ENCODE measurements at places on chromosomes 1 and 21. TPM values are rescaled to one million over a fixed set of nuclear protein-coding genes. Genes with fewer than 3 reads are reported as not detected.

The BLACAT1 gene
- 0.72 TPM for total RNA-seq

GRCh38 chr21:25342816-25343215 lies 264.5 kb downstream of the MRPL39 start:
- no peaks in the 10 kb centered on the region for H3K27me3 ChIP-seq
- DNase-seq: no peak
- no peaks in the 10 kb centered on the region for H3K4me1 ChIP-seq
- H3K36me3 ChIP-seq: no peaks in the 10 kb centered on the region
- no peak overlapping the region for H3K27ac ChIP-seq

DNA sequence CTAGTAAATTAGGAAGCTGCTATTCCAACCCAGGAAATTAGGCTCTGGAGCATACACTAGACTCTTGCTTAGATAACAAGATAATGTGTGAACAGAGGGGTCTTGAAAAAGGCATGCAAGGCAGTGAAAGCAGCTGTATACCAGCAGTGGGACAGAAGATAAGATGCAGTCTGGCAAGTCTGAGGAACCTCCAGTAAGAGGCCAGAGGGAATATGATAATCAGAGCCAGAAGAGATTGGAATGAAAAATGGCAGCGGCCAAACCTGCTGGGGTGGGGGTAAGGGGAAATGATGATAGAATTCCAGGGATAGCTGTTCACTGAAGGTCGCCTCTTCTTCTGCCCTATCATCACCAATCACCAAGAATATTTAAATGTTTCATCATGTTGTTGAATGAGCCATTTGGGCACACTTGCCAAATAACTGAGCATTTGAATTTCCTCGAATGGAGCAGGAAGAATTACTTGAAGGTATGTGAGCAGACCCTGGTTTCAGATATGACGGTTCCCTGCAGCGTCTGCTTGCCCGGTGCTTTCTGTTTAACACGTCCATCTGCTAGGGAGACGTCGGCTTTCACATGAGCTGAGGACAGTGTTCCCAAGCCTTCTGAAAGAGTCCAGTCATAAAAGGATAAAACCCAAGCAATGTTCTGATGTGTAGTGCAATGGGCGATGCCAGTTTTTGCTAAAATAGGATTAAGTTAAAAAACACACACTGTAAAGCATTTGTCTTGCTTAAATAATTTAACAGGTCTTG lies 173.3 kb downstream of the RWDD3 start:
- peaks cover 38% of the 10 kb centered on the region for H3K27me3 ChIP-seq
- H3K27ac ChIP-seq: no peak overlapping the region
- no peaks in the 10 kb centered on the region for H3K36me3 ChIP-seq
- no peaks in the 10 kb centered on the region for H3K4me1 ChIP-seq
- DNase-seq: no peak
- H3K4me3 ChIP-seq: no peak overlapping the region

The IRF6 gene
- total RNA-seq: 106 TPM

- no peak overlapping the region for H3K4me3 ChIP-seq
- H3K36me3 ChIP-seq: peaks cover 4% of the 10 kb centered on the region
- H3K27me3 ChIP-seq: peaks cover 60% of the 10 kb centered on the region
- no peak overlapping the region for H3K27ac ChIP-seq
Observed at GRCh38 chr21:31987696-31988095, 114.9 kb downstream of the HUNK start.

The NPPB gene
- not detected for total RNA-seq

Measured in MCF 10A (cell line).